ENCODE measurements at places on chromosomes 6 and 20. TPM values are rescaled to one million over a fixed set of nuclear protein-coding genes. Genes with fewer than 3 reads are reported as not detected.

Gene PROCR
- 1.2 TPM for total RNA-seq

Gene EFCAB8
- 1.3 TPM for total RNA-seq

Gene ACTL10
- total RNA-seq = 7.3 TPM

Gene C20orf141
- total RNA-seq = not detected

Gene NFKBIL1
- total RNA-seq = 17.1 TPM

Gene DEF6
- total RNA-seq = 221 TPM

Gene OXT
- total RNA-seq = 3.0 TPM

Gene FILIP1
- not detected for total RNA-seq

DNA sequence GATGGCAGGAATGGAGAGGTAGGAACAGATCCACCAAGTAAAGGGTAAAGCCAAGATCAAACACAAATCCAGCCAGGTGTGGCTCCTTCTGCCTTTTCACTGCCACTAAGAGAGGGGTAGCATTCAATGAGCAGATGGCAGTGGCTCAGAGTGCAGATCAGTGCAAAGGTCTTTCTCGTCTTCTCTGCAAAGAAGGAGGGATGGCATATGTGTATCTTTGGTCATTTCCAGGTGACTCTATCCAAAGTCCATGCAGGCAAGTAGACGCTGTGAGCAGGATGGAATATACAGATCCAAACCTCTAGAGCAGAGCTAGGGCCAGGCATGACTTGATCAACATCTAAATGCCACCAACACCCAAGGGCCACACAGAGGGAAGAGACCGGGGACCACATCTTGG is 6.9 kb downstream of the BANF2 start:
- no peaks in the 10 kb centered on the region for H3K4me1 ChIP-seq
- H3K27ac ChIP-seq = no peak overlapping the region
- no peak overlapping the region for H3K4me3 ChIP-seq

DNA sequence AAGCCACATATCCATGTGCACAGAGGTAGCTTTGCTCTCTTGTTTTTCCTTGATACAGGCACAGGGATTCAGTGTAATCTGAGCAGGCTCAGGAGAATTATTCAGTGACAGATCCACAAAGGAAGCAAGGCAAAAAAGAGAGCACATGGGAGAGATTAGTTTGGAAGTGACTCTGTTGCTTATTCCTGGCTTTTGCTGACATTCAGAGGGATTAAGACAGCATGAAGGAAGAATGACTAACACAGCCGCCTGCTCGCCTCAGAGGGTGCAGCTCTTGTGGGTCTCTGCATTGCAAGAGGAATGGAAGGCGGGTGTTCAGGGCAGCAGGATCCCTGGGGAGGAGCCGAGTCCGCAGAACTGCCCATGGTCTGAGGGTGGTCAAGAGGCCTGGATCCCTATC is 203.4 kb upstream of the KCNQ5 start:
- H3K27ac ChIP-seq = no peak overlapping the region
- no peak overlapping the region for H3K4me3 ChIP-seq
- H3K4me1 ChIP-seq = no peaks in the 10 kb centered on the region
- no peaks in the 10 kb centered on the region for H3K36me3 ChIP-seq
- peaks cover 5% of the 10 kb centered on the region for H3K27me3 ChIP-seq

DNA sequence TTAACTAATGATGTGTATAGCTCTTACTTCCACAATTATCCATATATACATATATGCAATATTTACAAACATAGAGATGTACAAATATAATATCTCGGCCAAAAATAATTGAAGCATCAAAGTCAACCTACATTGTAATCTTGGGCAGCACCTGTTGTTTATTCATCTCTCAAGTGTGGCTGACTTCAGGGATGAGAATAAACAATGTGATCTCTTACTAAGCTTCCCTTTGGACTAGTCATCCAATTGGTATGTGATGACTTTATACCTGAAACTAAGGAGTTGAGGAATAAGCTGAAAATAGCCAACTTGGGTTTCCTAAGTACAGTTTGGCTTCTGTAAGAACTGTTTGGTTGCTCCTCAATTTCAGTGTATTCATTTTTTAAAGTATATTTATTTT is 256.6 kb downstream of the KHDC1L start:
- no peak overlapping the region for H3K27ac ChIP-seq
- H3K4me1 ChIP-seq = no peaks in the 10 kb centered on the region
- no peak for DNase-seq

DNA sequence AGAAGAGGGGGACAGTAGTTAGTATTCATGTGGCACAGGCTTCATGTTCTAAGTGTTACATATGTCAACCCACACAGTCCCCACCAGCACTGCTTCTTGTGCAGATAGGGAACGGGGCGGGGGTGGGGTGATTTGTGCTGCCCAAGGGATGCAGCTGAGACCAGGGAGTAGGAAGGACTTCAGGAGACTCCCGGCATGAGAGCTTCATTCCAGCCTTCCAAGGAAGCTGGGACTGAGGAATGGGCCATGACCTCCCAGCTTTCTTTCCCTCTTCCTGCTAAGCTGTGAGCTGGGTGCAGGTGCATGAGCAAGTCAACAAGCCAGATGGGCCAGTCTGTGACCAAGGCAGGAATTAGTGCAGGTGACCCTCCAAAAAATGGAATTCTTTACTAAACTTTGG is 9.2 kb downstream of the BEND3 start:
- no peaks in the 10 kb centered on the region for H3K27me3 ChIP-seq
- H3K36me3 ChIP-seq = no peaks in the 10 kb centered on the region
- DNase-seq = no peak

DNA sequence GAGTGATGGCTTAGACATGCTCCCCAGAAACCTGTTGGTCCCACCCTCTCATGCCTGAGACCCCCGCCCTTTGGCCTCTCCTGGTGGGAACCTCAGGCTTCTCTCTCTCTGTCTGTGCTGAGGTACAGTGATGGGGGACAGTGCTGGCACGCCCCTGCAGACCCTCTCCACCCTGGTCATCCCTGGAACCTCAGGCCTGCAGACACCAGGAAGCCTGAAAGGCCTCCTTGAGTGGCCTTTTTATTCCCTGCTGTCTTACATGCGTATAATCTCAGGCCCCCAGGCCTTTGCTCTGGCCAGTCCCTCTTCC is 78.5 kb upstream of the MAFB start:
- no peaks in the 10 kb centered on the region for H3K36me3 ChIP-seq
- peaks cover 23% of the 10 kb centered on the region for H3K27me3 ChIP-seq
- H3K4me1 ChIP-seq = no peaks in the 10 kb centered on the region
- H3K4me3 ChIP-seq = no peak overlapping the region

- H3K4me1 ChIP-seq = no peaks in the 10 kb centered on the region
- no peak overlapping the region for H3K4me3 ChIP-seq
- H3K27ac ChIP-seq = no peak overlapping the region
- H3K36me3 ChIP-seq = no peaks in the 10 kb centered on the region
- no peaks in the 10 kb centered on the region for H3K27me3 ChIP-seq
- DNase-seq = no peak
Measured at GRCh38 chr6:82645536-82646230, 282.1 kb downstream of the TPBG start.

DNA sequence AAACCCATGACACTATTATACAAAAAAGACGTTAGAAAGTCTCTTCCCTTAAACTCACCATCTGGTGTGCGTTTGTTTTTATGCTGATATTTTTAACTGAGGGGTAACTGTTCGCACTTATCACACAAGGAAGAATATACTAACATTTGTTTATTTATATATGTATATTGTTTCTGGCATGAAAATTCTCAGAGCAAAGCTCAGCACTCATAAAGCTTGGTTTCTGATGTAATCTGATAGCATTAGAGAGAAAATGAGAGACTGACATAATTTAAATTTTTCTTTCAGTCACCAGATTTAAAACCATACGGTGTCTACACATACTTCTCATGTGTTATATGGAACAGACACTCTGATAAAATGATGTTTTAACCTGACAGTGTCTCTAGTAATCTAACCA is 6.9 kb downstream of the BLOC1S5 start:
- H3K27ac ChIP-seq = no peak overlapping the region
- H3K36me3 ChIP-seq = peaks cover 41% of the 10 kb centered on the region
- no peak for DNase-seq
- H3K4me3 ChIP-seq = no peak overlapping the region

- no peaks in the 10 kb centered on the region for H3K36me3 ChIP-seq
- H3K27me3 ChIP-seq = no peaks in the 10 kb centered on the region
- H3K27ac ChIP-seq = no peak overlapping the region
- H3K4me1 ChIP-seq = peaks cover 3% of the 10 kb centered on the region
Measured at GRCh38 chr20:45920462-45921336, 8.7 kb upstream of the PLTP start.

DNA sequence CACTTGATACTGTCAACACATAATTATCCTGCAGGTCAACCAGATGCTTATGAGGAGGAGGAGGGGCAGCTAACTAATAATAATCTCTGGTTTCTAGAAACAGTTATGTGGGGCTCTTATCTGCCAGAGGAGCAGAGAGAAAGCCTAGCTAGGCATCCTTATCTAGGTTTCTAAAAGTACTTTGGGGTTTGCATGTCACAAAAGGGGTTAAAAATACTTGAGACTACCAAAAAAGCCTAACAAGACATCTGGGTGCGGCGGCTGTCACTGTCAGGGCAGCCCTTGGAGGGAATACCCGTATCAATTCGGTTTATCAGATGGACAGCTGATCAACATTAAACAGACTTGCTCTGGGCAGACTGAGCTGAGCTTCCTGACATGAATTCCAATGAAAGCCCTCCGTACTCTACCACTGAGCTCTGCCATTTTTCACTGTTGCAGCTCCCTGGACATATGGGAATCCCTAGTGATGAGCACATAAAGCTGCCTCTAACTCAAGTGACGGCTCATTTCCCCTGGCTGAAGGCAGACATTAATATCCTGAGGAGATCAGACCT is 166.6 kb downstream of the PDSS2 start:
- H3K27me3 ChIP-seq = no peaks in the 10 kb centered on the region
- no peaks in the 10 kb centered on the region for H3K4me1 ChIP-seq
- H3K27ac ChIP-seq = no peak overlapping the region
- no peak overlapping the region for H3K4me3 ChIP-seq
- DNase-seq = no peak
- H3K36me3 ChIP-seq = no peaks in the 10 kb centered on the region

GRCh38 chr6:159064477-159064876 is 19.7 kb upstream of the TAGAP start:
- H3K27me3 ChIP-seq = no peaks in the 10 kb centered on the region
- H3K4me1 ChIP-seq = peaks cover 69% of the 10 kb centered on the region
- no peak for DNase-seq

DNA sequence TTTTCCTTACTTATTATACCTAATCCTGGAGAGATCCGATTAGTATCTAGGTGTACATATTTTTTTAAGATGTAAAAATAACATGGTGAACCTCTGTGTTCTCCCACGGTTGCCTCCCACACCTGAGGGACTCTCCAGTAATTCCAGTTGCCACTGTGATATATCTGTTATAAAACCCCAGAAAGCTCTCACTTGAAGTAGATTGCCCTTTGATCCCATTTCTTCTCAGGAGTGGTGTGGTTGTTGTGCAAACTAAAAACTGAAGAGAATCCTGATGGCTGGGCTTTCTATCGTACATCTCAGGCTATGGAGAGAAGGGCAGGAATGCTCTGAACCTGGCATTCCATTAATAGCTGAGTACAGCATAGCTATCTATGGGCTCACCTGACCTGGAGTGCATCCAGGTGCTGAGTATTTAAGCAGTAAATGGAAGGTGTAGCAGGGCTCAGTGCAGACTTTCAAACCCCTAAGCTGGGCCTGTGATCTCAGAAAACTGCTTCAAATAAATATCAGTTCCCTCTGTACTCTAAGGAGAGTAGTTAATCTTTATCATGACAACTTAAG is 41.0 kb downstream of the VGLL2 start:
- H3K27me3 ChIP-seq = no peaks in the 10 kb centered on the region
- no peaks in the 10 kb centered on the region for H3K36me3 ChIP-seq
- no peak for DNase-seq
- no peak overlapping the region for H3K4me3 ChIP-seq
- H3K4me1 ChIP-seq = no peaks in the 10 kb centered on the region
- H3K27ac ChIP-seq = no peak overlapping the region

DNA sequence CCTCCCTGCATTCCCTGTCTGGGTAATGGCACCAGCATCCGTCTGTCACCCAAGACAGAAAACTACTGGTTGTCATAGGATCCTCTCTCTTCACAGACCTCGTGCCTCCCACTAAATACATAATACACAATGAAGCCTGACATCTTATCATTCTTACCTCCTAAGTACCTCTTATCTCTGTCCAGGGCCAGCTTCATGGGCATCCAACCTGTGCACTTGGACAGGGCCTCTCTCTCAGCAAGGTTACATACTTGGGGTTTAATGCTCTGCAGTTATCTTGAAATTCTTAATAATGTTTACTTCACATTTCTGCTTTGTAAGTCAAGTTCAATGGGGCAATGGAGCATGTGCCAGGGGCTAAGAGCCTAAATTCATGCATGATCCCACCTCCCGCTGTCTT is 30.8 kb upstream of the KLHL31 start:
- no peaks in the 10 kb centered on the region for H3K27me3 ChIP-seq
- no peak for DNase-seq
- no peak overlapping the region for H3K27ac ChIP-seq
- no peak overlapping the region for H3K4me3 ChIP-seq
- no peaks in the 10 kb centered on the region for H3K4me1 ChIP-seq

- peak overlapping the region; percentile 17 for H3K4me3 ChIP-seq
- H3K36me3 ChIP-seq = peaks cover 18% of the 10 kb centered on the region
- no peak for DNase-seq
- peak overlapping the region; percentile 92 for H3K27ac ChIP-seq
- H3K27me3 ChIP-seq = no peaks in the 10 kb centered on the region
Measured at GRCh38 chr6:31577579-31577966, 2.2 kb downstream of the TNF start.

GRCh38 chr20:40472905-40473304 is 216.1 kb downstream of the MAFB start:
- H3K4me1 ChIP-seq = no peaks in the 10 kb centered on the region
- H3K4me3 ChIP-seq = no peak overlapping the region
- H3K27me3 ChIP-seq = no peaks in the 10 kb centered on the region
- H3K27ac ChIP-seq = no peak overlapping the region
- H3K36me3 ChIP-seq = no peaks in the 10 kb centered on the region

GRCh38 chr6:116461331-116461931 is at the start of gene CALHM6:
CALHM6 (plus strand) TSS chr6:116461375; CDS start chr6:116461930, 555 bp downstream.
- peak within 1 kb of the TSS; percentile 62 for H3K27ac ChIP-seq
- no peak for DNase-seq
- no peaks in the 10 kb centered on the region for H3K27me3 ChIP-seq
- H3K4me3 ChIP-seq = peak within 1 kb of the TSS; percentile 55

DNA sequence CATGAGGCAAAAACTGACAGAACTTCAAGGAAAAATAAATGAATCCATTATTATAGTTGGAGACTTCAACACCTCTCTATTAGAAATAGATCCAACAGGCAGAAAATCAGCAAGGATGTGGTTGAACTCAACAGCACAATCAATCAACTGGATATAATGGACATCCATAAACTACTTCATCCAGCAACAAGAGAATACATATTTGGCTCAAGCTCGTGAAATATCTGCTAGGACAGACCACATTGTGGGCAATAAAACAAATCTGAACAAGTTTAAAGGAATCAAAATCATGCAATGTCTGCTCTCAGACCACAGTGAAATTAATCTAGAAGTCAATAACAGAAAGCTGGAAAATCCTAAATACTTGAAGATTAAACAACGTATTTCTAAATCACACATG is 362.6 kb downstream of the CD109 start:
- no peaks in the 10 kb centered on the region for H3K27me3 ChIP-seq
- no peak overlapping the region for H3K27ac ChIP-seq
- no peaks in the 10 kb centered on the region for H3K4me1 ChIP-seq
- H3K36me3 ChIP-seq = no peaks in the 10 kb centered on the region
- DNase-seq = no peak
- no peak overlapping the region for H3K4me3 ChIP-seq
